ENCODE measurements at places on chromosomes 1 and 21.

- DNase-seq: no peak
Measured at GRCh38 chr1:90993245-90993644, 28.6 kb downstream of the ZNF644 start.

- DNase-seq: no peak
Measured at GRCh38 chr1:216596281-216596862, 126.9 kb downstream of the ESRRG start.

- DNase-seq: no peak
Measured at GRCh38 chr1:47931395-47931794, 65.8 kb downstream of the TRABD2B start.

- no peak for DNase-seq
Measured at GRCh38 chr1:202058001-202058908, 47.9 kb downstream of the ELF3 start.
